ENCODE measurements at places on chromosomes 7 and 10.

DNA sequence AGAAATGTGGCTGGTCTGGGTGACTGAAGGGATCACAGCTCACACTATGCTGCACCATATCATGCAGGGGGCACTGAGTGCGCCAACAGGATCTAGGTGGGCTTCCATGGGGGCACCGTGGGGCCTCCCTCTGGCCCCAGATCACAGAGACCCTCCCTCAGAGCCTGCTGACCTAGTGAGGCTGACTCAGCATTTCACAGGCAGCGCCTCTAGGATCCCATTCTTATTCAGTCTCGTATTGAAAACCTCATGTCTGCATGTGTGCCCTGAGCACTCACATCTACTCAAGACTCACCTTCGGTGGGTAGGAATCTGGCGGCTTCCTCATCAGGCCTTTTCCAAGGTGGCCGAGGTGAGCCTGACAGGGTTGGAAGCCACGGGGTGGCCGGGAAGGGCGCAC lies 141.6 kb downstream of the FANK1 start:
- DNase-seq: no peak

DNA sequence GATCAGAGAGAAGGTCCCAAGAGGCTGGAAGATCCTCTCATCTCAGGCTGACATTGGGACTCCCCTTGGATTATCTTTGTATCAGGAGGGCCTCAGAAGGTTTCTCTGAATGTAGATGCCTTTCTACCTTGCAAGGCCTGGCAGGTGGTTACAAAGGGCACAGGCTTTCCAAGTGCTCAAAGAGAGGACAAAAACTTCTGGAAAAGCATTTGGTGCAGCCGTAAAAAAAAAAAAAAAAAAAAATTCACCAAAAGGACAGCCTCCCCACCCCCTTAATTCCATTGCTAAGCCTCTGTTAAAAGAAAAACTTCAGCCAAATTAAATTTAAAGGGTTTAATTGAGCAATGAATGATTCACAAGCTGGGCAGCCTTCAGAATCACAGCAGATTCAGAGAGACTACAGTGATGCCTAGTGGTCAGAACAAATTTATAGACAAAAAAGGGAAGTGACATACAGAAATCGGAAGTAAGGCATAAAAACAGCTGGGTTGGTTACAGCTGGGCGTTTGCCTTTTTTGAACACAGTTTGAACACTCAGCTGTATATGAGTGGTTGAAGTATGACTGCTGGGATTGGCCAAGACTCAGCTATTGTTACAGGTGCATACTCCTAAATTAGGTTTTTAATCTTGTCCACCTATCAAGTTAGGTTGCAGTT lies 42.5 kb upstream of the LRGUK start:
- no peak for DNase-seq

DNA sequence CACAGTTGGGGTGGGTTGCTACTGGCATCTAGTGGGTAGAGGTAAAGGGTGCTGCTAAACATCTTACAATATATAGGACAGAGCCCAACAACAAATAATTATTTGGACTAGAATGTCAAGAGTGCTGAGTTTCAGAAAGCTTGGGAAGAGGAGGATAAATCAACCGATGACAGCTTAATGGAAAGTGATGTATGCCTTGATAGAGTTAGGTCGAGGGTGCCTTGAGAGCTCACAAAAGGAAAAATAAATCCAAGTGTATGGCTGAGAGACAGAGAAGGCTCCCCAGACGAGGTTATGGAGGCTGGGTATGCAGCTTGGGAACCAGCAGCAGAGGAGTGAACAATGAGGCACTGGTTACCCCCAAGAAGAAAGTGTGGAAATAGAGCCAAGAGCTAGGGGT lies 211.1 kb downstream of the HDAC9 start:
- no peak for DNase-seq

DNA sequence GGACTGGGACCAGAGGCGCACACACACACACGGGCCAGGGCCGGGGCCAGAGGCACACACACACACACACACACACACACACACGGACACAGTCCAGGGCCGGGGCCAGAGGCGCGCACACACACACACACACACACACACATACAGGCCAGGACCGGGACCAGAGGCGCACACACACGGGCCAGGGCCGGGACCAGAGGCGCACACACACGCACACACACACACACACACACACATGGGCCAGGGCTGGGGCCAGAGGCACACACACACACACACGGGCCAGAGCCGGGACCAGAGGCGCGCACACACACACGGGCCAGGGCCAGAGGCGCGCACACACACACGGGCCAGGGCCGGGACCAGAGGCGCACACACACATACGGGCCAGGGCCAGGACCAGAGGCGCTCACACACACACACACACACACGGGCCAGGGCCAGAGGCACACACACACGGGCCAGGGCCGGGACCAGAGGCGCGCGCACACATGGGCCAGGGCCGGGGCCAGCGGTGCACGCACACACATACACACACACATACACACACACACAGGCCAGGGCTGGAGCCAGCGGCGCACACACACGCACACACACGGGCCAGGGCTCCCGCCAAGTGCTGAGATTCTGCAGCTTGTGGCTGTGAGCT lies 268.8 kb downstream of the ELFN1 start:
- DNase-seq: no peak

DNA sequence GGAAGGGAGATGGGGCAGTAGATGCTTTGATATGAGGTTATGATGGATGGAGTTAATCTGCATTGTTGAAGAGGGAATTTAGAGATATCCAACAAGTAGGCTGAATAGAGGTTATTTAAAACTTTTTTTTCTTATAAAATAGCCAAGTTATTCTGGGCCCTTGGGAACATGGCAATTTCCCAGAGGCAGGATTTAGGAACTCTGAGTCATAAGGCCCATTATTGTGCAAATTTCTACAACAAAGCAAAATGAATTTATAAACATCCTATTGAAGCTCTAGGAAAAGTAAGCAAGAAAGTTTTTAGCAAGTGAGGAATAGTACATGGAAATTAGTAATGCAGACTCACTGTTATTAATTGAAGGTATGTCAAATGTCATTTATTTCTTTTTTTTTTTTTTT lies 160.9 kb upstream of the NPY start:
- DNase-seq: no peak
